ENCODE measurements at places on chromosomes 7 and 10.

- DNase-seq, result no peak
These were observed 88.4 kb downstream of the POLR1F start for GRCh38 chr7:19620470-19620869.

DNA sequence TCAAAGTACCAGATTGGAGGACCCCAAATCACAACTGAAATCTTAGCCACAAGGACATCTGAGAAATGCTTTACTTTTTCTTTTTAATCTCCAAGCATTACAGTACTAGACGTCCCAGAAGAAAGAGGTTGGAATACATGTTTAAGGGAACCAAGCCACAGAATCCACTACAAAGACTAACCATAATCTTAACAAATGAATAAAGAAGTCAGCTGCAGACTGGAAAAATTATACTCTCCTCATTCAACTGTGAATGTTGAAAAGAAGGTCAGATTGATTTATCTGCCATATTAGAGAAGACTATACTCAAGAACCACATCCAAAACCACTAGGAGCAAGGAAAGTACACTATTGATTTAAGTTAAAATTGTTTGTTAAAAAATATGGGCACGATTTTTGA, 102.1 kb upstream of the ABCB5 start:
- DNase-seq, result no peak

DNA sequence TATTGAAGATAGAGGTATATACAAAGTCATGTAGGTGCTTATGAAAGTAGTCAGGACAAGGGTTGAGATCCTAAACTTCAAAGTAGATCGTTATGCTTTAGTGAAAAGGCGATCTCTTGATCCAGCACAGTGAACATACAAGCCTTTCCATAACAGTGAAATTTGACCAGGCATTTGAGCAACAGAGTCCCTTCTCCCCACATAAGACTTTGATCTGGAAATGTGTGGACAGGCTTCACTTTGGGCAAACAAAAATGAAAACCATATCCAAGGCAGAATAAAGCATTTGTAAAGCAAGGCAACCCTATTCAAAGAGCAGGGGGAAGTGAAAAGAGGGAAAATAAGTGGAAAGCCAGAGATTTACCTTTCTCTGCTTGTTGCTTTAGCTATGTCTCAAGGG, 311.9 kb upstream of the SORCS1 start:
- DNase-seq, result no peak

DNA sequence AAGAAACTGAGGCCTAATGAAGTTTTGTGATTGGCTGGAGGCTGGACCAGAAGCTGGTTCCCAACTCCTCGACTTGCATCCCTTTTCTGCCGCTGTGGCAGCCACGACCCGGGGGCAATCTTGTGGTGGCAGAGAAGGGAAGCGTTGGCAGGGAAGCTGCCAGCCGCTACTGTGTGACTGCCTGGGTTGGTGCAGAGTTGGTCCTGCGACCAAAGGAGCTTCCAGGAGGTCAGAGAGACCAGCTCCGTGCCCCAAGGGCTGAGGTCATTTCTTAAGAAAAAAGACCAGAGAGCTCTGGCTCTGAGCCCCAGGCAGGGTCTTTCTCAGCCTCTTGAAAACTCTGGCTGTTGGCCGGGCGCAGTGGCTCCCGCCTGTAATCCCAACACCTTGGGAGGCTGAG, 47.2 kb downstream of the PRF1 start:
- no peak for DNase-seq

DNA sequence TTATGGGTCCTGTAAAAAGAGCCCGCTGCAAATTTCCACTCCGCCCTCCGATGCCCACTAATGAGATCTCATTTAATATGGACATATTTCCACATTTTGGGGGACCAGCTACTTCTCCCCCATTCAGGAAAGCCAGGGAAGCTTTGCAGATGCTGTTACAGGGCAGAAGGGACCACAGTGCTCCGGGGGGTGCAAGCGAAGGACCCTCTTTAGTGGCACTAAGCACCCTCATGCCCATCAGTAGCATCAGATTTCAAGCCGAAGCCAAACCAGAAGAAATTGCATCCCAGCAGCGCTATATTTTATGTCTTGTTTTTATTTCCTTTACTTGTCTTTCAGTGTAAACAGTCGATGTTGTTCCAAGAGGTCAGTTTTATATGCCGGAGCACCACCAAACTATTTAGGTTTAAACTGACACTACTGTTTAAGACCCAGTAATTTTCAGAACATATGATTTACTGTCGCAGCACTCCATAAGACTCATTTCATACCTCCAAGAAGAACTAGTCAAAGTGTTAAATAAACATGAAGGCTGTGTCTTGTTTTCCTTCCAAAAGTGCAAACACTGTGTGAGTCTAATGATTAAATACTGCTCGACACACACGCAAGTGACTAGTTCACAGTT, 122.2 kb upstream of the MGMT start:
- no peak for DNase-seq

GRCh38 chr7:88090671-88091070, 129.2 kb downstream of the SRI start:
- no peak for DNase-seq

GRCh38 chr10:16867990-16868389, 50.8 kb upstream of the RSU1 start:
- no peak for DNase-seq

GRCh38 chr10:82889728-82890127, 1014.7 kb downstream of the NRG3 start:
- DNase-seq, result no peak

GRCh38 chr7:134941952-134942351, 44.4 kb upstream of the AGBL3 start:
- DNase-seq, result no peak

DNA sequence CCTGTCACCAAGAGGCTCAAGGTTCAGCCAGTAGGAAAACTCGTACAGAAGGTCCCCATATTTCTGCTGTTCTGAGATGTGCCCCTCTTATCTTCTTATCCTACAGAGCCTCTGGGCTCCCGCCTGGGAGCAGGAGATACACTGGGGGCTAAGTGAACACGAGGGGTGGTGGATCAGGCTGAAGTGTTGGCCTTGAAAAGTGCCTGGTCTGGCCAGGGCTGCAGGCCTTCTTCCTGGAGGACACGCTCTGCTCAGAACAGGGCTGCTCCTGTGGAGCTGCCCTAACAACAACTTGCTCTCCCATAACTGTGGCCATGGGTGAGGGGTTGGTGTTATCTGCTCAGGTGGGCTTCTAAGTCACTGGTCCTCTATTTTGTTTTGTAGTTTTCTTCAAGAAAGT, 33.7 kb downstream of the C10orf120 start:
- no peak for DNase-seq

GRCh38 chr10:74824184-74824899, 2.1 kb upstream of the KAT6B start:
- DNase-seq, result no peak

- DNase-seq, result no peak
These were observed 157.1 kb downstream of the PRKCQ start for GRCh38 chr10:6423004-6423403.

GRCh38 chr7:156903232-156903909, 10.4 kb upstream of the LMBR1 start:
- no peak for DNase-seq

DNA sequence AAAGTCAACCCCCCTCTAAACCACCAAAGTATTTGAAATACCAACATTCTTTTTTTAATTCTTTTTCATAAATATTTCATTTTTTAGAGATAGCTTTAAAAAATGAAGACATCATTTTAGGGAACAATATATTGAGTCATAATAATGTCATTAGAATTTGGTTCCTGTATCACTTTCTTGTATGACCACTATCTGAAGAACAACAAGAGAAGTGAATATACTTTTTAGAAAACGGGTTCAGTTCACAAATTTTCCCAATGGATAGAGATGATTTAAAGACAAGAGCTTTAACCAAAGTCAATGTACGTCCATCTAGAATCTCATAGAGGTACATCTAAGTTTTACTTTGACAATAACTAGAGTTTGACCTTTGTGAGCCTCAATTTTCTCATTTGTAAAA, 48.2 kb downstream of the CUBN start:
- DNase-seq, result no peak

GRCh38 chr10:102419269-102420180, 940 bp upstream of the PSD start:
- peak; percentile 49 for DNase-seq

GRCh38 chr7:50349963-50350944, 45.7 kb downstream of the IKZF1 start:
- DNase-seq, result peak; percentile 44

GRCh38 chr7:151275813-151276577, 27.5 kb upstream of the SMARCD3 start:
- DNase-seq, result no peak

- no peak for DNase-seq
These were observed 15.8 kb downstream of the TBXAS1 start for GRCh38 chr7:139844779-139845442.

DNA sequence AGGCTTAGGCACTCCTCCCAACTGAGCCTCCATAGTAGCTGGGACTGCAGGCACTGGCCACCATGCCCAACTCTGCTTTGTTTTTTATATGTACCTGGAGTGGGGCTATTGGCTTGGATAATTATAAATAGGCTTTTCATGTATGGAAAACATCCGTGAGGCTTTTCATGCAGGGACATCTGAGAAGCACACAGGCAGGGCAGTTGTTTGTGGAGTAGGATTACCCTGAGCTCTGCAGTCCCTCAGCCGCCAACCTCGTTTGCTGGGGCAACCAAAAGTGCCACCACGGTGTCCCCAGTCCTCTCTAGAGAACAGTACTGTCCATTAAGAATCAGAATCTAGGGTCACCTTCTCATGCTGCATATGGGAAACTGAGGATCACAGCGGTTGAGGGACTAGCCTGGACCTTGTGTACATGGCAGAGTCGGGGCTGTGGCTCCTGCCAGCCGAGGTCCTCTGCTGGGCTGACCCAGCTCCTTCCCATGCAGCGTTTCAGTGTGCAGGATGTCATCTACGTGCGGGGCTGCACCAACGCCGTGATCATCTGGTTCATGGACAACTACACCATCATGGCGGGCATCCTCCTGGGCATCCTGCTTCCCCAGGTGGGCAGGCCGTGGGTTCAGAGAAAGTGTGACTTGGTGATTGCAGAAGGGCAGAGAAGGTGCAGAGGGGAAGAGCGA, 54.5 kb downstream of the TSPAN15 start:
- no peak for DNase-seq

DNA sequence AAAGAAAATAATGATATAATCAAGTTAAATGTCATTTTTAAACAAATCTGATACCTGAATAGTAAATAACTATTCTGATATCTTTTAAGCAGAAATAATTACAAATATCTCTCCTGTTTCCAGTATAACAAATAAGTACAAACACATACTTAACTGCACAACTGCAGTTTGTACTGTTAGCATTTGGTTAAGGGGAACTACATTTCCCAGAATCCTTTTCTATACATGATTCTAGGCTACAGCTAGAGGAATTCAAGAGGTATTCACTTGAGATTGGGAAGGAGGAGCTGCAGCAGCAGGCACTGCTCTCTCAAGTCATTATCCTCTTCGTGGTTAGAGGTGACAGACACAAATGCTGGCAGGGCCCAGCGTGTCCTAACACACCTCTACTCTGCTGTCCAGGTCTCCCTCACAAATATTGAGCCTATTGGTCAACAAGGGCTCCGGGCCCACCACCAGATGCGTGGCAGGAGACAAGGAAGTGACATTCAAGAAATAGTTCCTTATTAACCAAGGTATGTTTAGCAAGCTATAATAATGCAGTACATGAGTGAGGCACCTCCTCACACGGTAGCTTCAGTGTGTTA, 255.1 kb upstream of the MKLN1 start:
- DNase-seq, result no peak

GRCh38 chr7:39735903-39736302, 112.5 kb downstream of the RALA start:
- DNase-seq, result no peak

- DNase-seq, result no peak
These were observed 29.7 kb downstream of the GBX1 start for GRCh38 chr7:151137791-151138152.

DNA sequence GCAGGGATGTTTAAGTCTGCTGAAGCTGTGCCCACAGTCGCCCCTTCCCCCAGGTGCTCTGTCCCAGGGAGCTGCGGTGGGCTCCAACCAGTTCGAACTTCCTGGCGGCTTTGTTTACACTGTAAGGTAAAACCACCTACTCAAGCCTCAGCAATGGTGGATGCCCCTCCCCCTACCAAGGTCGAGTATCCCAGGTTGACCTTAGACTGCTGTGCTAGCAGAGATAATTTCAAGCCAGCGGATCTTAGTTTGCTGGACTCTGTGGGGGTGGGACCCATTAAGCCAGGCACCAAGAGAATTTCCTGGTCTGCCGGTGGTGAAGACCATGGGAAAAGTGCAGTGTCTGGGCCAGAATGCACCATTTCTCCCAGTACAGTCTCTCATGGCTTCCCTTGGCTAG, 56.0 kb downstream of the CCDC7 start:
- no peak for DNase-seq

DNA sequence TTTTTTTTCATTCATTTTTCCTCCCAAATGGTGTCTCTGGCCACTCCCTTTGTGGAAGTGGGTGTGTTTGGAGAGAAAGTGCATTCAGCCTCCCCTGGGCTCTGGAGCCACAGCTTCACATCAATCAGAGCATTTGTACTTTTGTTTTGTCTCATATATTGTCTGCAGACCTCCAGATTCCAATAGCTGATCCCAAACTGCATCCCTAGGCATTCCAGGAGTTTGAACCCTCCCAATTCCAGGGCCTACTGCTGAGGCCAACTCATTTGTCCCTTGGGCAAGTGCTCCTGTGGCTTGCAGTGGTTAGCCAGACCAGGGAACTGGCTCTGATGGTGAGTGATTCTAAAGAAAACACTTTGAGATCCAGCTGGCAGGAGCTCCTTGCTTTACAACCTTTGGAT, 163.3 kb downstream of the IPMK start:
- no peak for DNase-seq

DNA sequence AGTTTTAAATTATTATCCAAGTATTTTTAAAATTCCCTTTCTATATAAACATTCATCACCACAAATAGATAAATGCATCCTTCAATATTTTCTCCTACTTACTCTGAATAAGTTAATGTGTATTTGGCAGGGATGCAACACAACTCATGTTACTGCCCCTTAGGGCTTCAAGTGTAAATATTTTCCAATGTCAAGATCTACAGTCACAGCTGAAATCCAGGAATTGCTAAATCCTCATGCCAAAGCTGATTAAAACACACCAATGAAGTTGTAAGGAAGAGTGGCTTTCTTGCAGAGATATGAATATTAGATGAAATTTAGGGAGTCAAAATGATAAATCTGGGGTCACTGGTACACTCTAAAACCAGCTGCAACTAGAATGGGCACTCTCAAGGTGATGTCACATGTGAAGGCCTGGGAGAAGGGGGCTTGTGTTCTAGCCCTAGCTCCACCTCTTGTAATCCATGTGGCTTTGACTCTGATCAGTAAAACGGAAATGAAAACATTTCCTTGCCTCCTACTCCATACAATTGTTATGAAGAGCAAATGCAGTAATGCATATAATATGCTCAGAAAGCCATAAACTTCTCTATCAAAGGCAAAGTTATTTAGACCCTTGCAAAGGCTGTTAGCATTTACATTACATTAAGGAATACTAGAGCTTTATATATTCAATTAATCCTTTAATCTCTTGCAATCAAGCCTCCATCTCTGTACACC, 228.1 kb upstream of the NFE2L3 start:
- DNase-seq, result no peak
